ENCODE measurements at places on chromosomes 12 and 14.

DNA sequence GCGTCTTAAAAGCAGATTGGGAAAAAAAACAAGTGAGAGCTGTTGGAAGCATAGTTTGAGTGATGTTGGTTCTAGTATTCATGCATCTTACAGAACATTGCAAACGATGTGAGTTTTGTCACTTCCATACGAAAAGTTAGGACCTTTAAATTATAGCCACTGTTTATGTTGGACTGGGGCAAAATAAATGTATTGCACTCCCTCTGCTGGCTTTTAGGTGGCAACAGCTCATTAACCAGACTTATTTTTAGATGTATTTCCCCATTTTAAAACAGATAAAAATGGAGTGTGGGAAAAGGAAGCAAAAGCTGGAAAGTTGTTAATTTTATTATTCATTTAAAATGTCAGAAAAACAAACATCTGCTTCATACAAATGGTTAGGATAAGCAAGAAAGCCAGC lies 111.9 kb downstream of the LGR5 start:
- no peak for DNase-seq

GRCh38 chr12:40511341-40511740 lies 180.9 kb upstream of the CNTN1 start:
- DNase-seq: no peak

GRCh38 chr12:12585115-12585863 lies 22.6 kb upstream of the DUSP16 start:
- DNase-seq: no peak

GRCh38 chr12:105040476-105040875 lies 43.8 kb downstream of the ALDH1L2 start:
- no peak for DNase-seq

- no peak for DNase-seq
Observed at GRCh38 chr14:94998685-94999084, 158.6 kb downstream of the DICER1 start.

- DNase-seq: no peak
Observed at GRCh38 chr14:69537900-69538299, 36.8 kb downstream of the CCDC177 start.

- peak; percentile 53 for DNase-seq
Observed at GRCh38 chr14:70416725-70417349, at the start of gene SYNJ2BP. Gene SYNJ2BP (minus strand): TSS chr14:70417090. CDS start chr14:70416963, 127 bp downstream.

Data from stimulated activated CD4-positive, alpha-beta T cell treated with anti-CD3 and anti-CD28 coated beads, Interleukin-1b, Interleukin-23, amount 100 ng/mL, for 4 hours (primary cell).